Caudate nucleus (tissue), 63 donors: ENCODE measurements at places on chromosomes 5 and 9.
A peak's percentile ranks its signal among the peaks of the same experiment; 100 is the strongest.

- no peak for DNase-seq
Observed at GRCh38 chr9:922731-923130, 53.7 kb upstream of the DMRT3 start.

DNA sequence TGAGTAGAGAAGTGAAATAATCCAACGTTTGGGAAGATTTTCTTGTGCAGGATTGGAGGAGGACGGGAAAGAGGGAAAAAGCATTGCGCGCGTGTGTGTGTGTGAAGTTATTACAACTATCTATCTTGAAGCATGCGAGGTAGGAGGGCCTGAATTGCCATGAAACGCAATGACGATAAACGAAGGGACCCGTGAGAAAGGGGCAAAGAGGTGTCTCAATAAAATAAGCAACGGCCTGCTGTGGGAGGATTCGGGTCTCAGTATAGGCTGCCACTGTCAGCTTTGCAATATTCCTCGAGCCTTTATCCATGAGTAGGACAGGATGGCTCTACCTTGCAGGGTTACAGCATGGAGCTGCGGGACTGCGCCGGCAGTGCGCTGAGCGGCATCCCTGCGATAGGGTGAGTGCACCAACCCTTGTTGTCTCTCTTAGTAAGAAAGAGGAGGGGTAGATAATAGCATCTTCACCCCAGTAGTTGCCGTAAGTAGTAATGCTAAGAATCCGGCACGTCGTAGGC lies 631 bp upstream of the RCL1 start:
- DNase-seq: no peak

GRCh38 chr5:136629125-136629792 lies 263.9 kb upstream of the TRPC7 start:
- DNase-seq: no peak

DNA sequence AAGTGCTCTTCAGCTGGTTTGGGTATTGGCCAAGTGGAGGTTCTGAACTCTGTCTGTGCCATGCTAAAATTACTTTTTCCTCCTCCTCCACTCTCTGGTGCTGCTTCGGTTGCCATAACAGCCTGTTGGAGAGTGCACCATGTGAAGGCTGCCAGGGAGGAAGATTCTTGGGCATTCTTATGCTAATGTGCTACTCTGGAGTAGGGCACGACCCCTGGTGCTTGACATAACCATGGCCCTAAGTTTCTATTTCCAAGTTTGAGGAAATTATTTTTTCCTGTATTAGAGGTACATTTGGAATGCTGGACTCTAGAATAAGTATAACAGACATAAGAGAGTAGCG lies 111.6 kb downstream of the ARHGAP26 start:
- peak; percentile 15 for DNase-seq

DNA sequence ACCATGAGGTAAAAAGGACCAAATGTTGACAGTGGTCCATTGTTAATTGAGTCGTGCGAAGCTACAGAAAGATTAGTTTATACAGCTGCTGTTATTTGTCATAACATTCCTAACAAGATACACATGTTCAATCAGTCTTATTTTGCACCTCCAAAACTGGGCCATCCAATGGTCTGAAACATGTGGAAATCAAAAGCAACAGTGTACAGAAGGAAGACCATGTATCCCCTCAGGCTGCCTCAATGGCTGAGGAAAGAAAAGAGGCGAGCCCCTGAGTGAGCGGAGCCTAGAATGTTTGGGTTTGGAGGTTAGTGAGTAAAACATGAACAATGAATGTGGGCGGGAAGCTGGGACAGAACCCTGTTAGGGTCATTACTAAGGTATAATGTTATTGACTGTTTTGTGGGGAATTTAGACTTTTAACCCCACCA lies 35.6 kb downstream of the NFIB start:
- DNase-seq: no peak

DNA sequence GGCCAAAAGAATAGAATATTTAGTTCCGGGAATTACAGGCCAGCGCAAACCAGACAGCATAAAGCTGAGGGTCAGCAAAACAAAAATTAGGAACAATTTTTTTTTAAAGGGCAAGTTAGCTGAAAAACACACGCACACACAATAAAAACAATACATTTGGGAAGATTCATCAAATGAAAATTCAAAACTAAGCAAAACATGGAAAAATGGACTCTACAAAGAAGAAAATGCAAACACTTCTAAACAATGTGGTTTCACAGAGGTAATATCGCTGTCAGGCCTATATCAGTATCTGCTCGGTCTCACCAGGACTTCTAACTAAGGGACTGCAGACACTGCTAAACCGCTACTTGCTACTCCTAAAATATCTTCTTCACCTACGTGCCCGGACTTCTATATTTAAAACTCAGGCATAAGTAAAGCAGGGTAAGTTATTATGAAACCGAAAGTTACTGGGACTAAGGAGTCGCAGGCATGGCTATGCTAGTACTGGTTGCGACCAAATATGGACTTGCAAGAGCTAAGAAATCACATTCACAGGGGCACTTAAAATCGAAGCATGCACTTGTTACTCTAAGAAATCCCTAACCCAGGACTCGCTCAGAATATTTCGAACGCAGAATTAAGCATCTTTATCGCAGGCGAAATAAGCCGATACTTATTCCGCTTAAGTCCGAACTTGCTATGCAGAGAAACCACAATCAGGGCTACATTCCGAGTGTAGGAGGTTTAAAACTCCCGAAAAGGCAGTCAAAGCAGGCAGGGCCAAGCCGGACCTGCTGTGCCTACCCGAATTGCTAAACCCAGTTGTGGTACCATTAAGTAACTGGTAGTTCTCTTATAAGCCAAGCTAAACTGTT lies 2.3 kb downstream of the ANXA2R start:
- DNase-seq: no peak

DNA sequence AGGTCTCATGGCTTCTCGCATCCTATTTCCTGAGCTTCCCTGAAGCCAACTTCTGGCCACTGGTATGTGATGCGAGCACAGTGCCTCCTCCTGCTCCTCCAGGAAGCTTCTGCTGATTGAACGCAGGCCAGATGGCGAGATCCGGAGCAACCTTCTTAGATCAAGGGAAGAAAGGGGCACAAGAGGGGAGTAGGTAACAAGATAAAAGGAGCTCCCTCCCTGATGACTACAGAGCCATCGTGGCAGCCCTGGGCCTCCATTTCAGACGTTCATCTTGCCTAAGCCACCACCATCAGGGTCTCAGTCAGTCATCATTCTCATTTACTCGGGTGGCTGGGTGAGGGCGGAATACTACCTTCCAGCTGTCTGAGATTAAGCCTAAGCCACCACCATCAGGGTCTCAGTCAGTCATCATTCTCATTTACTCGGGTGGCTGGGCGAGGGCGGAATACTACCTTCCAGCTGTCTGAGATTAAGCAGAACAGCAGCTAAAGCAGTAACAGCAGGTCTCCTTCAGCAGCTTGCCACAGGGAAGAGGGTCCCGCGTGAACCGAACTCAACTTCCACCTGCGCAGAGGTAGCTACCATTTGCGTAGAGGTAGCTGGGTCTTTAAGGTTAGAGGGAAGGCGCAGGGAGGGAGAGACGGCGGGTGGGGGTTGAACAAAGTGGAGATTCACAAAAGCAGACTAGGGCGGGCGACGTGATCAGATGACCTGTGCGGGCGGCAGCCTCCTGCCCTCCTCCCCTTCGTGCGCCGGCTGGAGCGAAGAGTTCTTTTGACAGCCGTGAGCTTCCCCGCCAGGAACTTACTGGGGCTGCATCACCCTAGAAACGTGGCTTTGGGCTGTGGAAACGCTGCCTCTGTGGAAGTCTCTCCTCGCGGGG lies 27.9 kb upstream of the MGAT1 start:
- DNase-seq: peak; percentile 65

DNA sequence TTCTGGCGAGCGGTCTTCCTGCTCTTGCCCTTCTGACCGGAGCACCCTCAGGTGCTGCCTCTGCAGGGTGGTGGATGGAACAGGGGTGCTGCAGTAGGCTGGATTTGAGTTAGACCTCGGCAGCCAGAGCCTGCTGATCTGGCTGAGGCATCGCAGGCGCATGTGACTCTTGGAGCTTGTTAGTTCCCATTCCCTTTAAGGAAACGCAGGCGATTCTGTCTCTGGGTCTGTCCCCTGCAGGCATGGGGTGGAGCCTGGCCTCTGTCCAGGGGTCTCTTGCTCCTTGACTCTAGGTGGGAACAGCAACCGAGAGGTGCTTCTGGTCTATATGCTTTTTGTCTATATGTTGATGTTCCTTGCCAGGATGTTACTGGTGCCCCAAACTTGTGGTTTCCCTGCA lies 3.1 kb downstream of the WNK2 start:
- no peak for DNase-seq

DNA sequence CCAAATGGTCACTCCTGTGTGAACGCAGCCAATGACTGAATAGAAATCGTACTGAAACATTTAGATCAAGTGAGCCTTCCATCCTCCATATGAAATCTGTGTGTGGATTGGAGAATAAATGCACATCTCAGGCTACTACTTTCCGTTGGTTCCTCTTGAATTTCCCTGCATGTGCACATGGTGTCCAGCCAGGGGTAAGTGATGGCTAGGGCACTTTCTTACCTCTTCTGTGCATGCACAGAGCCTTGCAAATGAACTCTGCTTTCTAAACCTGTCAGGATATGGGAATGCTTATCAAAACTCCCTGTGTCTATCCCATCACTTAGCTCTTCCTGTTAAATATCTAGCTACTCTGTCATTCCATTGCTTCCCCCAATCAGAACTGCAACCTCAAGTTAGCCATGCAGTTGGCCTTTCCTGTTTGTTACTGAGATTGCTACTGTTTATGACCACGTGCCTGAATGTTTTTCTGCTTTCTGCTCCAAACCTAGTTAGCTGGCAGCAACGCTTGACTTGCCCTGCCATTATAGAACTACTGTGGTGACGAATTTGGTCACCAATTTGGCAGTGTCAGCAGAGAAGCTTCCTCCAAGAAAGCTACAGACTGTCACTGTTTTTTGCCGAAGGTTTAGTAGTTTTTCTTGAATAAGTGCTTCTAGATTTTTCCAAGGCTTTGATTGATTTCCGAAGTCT lies 661.6 kb downstream of the LRRC70 start:
- DNase-seq: no peak

GRCh38 chr5:50691399-50692016 lies 25.1 kb downstream of the PARP8 start:
- no peak for DNase-seq

DNA sequence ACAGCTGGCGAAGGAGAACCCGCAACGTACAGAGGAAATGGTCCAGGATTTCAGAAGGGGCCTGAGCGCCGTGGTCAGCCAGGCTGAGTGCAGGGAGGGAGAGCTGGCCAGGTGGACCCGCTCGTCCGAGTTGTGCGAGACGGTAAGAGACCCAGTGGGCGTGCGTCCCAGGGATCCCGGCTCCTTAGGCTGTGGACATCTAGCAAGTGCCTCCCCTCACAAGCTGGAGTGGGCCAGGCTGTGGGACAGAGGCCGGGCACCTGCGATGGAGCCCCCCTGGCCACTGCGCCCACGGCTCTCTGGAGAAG lies 29.5 kb upstream of the LRRC14B start:
- DNase-seq: no peak

DNA sequence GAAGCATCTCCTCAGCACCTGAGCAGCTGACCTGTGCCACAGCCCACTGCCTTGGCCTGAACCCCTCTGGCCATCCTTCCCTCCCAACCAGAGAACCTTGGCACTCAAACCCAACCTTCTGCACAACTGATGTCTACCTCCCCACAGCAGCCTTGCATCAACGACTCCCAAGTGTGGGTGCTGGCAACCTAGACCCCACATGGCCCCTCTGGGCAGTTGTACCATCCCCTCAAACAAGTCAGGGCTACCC lies 10.3 kb downstream of the SEPTIN8 start:
- DNase-seq: no peak

- no peak for DNase-seq
Observed at GRCh38 chr9:133285252-133285775, 10.3 kb upstream of the ABO start.

GRCh38 chr5:172493461-172493860 lies 39.1 kb upstream of the SH3PXD2B start:
- DNase-seq: no peak

DNA sequence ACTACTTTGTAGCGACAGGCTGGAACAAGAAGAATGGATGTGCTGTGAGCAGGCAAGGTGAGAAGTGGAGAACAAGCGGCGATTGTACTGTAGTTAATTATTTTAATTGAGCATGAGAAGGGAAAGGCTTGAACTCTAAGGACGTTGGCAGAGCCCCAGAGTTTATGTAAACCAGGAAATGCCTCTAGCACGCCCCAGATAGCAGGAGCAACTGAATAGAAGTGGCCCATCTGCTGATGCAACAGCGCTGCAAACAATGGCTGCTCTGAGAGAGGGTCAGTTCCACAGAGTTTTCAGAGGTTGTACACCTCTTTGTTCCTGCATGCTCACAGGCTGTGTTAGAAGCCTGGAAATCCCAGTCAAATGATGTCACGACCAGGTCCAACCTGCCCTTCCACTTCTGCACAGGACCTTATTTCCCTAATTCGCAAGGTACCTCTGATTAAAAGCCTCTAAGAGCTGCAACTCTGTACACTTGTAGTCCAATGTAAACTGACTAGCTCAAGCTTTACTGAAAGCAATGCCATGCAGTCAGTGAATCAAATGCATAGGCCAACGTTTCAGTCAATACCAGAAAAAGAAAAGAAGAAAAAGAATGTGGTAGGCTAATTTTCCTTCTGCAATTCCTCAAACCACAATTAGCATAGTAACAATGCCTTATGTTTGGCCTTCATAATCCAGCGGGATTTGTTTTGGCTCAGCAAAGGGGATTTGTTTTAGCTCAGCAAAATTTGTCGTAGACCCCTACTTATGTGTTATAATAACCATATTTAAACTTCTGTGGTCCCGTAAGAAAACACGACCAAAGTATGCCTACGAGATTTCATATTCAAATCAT lies 119.6 kb upstream of the RETREG1 start:
- DNase-seq: peak; percentile 28

DNA sequence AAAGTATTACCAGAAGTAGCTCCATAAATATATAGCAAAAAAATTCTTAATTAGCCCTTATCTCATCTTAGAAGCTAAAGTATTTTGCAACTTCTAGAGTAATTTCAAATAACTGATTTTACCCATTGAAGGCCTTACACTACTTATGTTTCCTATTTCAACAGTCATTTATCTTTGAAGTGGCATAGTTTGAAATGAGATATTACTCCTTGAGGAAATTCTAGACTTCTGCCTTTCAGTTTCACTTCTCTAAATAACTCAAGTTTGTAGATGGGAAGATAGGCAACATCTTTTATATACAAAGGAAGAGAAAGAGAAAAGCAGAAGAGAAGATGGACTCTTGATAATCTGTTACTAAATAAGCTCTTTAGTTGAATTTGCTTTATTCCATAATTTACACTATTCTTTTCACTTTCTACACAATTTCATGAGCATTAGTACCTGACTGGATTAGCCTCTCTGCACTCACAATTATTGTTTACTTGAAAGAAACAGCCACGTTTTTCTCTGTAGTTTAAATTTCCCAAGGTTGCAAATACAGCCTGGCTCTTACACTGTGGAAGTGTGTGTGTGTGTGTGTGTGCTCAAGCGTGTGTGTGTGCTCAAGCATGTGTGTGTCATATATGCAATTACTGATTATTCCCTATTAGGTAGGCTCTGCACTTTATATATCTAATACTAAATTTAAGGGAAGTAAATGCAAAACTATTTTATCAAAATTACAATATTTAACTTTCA lies 60.6 kb upstream of the EMB start:
- no peak for DNase-seq

DNA sequence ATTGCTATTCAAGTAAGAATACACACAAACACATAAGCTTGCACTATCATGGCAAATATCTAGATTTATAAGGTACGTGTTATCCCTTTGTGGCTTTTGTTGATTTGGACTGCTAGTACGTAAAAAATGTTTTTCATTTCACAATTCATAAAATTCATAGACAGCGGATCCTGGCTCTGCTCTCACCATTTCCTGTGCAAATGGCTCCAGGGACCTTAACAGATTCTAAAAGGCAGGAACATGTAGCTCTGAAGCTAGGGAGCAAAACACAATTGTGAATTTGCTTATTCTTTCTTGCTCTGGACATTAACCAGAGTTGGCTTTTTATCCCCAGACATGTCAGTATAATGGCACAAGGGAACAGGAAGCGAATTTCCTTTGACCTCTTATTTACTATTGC lies 1019.9 kb upstream of the WWC1 start:
- no peak for DNase-seq
